ENCODE measurements at places on chromosomes 2 and 18.

GRCh38 chr18:9413576-9413975 is 61.7 kb upstream of the RALBP1 start:
- DNase-seq = no peak

DNA sequence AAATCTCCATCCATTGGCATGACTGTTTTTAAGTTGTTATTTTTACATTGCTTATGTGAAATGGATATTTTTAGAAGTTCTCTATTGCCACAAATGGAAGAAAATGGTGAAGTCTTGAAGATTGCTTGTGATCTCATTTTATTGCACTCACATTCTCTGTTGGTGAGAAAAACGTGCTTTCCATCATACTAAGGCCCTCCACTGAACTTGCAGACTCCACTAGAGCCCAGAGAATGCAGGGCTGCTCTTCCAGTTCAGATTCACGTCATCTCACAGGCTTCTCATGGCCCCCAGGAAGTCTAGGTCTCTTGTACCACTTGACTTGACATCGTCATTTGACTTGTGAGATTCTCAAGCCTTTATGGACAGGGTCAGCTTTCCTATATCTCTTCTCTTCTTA is 254.8 kb upstream of the COPS8 start:
- DNase-seq = no peak

GRCh38 chr2:207422380-207422779 is 107.4 kb upstream of the CREB1 start:
- no peak for DNase-seq

DNA sequence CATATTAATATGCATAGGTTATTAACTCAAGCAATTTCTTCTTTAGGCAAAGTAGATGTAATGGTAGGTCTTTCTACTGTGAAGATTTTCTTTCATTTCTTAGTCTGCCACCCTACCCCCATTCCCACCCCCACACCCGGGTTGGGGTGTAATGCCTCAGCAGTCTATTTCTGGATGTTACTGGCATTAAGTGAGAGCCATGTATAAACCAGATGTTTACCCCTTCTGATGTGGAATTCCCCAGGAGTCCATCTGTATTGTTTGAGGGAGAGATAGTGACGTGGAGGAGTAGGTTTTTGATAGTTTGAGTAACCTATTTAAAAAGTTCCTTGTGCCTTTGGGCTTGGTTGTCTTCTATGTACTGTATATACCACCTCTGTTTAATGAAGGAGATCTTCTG is 11.8 kb downstream of the TDRD15 start:
- no peak for DNase-seq

DNA sequence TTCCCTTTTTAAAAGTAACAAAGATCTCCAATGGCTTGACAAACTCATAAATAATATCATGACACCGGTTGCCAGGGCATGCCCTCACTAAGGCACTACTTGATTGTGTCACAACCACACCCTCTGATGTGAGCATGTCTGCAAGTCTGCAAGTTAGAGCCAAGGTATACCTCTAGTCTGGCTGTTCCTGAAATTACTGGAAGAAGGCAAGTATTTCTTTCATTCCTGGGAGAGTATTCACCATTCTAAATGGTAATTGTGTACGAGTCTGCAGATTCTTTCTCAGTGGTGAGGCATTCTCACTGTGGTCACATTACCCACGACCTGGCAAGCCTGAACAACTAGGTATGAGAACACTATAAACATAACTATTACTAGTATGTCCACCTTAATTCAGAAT is 25.7 kb upstream of the RNU4ATAC start:
- DNase-seq = no peak

All from stimulated activated CD4-positive, alpha-beta T cell treated with anti-CD3 and anti-CD28 coated beads, TNF-alpha, amount 100 ng/mL, for 4 hours (primary cell).